Common myeloid progenitor, CD34-positive (primary cell): ENCODE measurements at places on chromosomes 7 and 10.

DNA sequence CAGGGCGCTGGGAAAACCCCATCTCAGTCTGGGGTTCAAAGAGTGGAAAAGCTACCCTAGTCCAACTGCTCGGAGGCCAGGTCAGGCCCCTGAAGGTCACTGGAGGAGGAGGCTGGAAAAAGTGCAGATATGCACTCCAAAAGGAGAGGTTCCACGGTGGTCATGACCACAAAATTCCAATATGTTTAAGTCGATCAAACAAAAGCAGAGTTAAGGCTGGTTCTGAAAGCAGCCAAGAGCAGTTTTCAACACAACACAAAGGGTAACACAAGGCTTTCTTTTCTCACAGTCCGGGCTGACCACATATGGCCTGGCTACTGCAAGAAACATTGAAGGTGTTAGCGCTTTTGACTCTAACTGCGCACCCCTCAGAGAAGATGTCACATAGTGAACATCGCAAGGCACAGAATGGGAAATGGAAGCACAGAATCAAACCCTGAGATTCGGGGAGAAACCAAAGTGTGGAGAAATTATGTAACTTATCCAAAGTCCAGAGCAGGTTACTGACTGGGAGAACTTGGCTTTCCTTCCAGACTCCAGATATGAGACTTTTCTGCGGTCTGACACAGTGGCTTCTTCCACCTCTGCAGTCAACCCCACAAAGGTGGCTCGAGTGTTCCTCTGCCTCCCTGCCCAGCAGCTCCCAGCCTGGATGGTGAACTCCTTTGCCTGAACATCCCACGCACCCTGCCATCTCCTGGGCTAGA lies 1.3 kb upstream of the GRB10 start:
- DNase-seq: no peak

GRCh38 chr10:11824376-11824775 lies 1.2 kb downstream of the PROSER2 start:
- no peak for DNase-seq

GRCh38 chr10:85548034-85548433 lies 818.6 kb downstream of the GRID1 start:
- peak; percentile 8 for DNase-seq

GRCh38 chr10:43939939-43940820 lies 291.5 kb upstream of the ZNF32 start:
- DNase-seq: peak; percentile 57

DNA sequence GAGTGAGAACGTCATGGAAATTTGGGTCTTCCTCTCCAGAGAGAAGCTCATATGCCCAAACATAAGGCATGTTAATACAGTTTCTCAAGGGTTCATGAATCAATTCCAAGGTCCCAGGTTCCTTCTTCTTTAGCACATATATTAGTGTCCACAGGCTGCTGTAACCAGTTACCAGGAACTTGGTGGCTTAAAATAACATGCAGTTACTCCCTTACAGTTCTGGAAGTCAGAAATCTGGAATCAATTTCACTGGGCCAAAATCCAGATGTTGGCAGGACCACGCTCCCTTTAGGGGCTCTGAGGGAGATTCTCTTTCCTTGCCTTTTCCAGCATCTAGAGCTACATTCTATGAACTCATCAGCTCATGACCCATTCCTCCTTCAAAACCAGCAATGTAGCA lies 64.8 kb downstream of the MRC1 start:
- DNase-seq: no peak

- peak; percentile 73 for DNase-seq
These were observed 9.3 kb upstream of the TMEM270 start for GRCh38 chr7:73851410-73852338.

- no peak for DNase-seq
These were observed 74.8 kb downstream of the ZEB1 start for GRCh38 chr10:31393844-31394243.

- no peak for DNase-seq
These were observed 110.5 kb upstream of the GPR26 start for GRCh38 chr10:123555616-123556015.
